Stimulated activated CD8-positive, alpha-beta memory T cell treated with anti-CD3 and anti-CD28 coated beads, Interleukin-7, amount 100 ng/mL, for 4 hours (primary cell): ENCODE measurements at places on chromosomes 7 and 10.

GRCh38 chr10:22320591-22321155, at the start of gene BMI1:
BMI1 (plus strand) TSS chr10:22321099; CDS start chr10:22326450, 5,351 bp downstream.
- DNase-seq, result peak; percentile 63

GRCh38 chr7:105015390-105015965, 1.5 kb downstream of the KMT2E start:
- DNase-seq, result no peak

DNA sequence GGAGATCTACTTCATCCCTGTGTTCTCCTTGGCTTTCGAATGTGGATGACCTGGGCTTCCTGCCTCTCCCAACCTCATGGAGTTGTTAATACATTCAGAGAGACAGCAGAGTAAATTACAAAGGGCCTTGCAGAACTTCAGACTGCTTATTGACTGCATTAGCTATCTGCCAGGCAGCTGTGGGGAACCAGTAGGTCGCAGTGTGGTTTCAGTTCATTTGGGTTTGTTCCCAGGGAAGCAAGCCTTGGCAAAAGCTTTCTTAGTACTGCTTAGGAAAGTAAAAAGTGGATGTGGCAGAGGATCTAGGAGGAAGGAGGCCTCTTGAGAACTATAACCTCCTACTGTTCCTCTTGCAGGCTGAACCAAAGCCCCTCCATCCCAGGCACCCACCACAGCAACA, 9.2 kb downstream of the NPFFR1 start:
- no peak for DNase-seq

DNA sequence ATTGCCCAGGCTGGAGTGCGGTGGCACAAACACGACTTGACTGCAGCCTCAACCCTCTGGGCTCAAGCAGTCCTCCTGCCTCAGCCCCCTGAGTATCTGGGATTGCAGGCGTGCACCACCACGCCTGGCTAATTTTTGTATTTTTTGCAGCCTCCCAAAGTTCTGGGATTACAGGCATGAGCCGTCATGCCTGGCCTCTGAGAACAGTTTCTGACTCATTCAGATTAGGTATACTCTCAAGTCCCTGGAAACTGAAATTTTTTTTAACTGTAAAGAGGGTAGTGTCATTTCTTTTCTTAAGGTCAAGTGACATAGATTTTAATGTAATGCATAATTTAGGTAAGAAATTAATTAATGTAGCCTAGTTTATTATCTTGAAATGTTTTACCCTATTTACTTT, 104.7 kb downstream of the SEPTIN7 start:
- no peak for DNase-seq

- DNase-seq, result no peak
These were observed 1.2 kb downstream of the GRK5 start for GRCh38 chr10:119208553-119208940.

GRCh38 chr7:10483671-10484070, 490.0 kb upstream of the PHF14 start:
- DNase-seq, result no peak

DNA sequence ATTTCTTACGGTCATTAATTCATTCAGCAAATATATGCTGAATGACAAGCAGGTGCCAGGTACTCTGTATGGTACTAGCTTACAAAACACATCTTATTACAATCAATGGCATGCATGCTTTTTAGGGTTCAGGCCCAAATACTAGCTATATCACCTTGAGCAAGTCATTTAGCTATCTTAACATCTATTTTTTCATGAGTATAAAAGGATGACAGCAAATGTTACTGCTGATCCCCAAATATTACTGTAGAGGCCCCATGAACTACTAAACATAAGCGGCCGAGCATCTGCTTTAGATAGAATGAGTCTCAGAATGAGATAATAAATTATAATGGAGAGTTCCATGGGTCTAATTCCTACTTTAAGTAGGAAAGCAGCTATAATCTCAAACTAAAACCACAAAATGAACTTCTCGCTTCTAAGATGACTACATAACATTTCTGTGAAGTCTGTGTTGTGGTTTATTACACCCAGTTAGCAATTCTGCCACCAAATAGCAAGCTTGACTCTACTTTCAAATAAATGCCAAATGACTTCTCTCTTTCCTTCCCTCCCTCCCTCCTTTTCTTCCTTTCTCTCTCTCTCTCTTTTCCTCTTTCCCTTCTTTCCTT, 113.7 kb upstream of the LRRN3 start:
- DNase-seq, result no peak

DNA sequence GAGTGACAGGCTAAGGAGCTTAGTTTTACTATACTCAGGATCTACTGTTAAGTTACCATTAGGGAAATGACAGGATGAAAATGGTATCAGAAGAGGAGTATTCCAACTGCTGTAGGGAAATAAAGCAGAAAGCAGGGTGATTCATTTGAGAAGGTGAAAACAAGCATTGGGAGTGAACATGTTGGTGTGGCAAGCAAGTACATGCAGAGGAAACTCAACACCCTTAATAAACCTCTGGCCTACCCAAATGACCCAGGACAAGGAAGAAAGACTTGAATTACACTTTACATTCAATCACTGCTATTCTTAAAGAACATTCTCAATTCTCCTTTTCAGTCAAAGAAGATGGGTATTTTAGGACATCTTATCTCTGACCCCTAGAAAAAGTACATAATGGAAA, 28.7 kb downstream of the ERLIN1 start:
- no peak for DNase-seq

DNA sequence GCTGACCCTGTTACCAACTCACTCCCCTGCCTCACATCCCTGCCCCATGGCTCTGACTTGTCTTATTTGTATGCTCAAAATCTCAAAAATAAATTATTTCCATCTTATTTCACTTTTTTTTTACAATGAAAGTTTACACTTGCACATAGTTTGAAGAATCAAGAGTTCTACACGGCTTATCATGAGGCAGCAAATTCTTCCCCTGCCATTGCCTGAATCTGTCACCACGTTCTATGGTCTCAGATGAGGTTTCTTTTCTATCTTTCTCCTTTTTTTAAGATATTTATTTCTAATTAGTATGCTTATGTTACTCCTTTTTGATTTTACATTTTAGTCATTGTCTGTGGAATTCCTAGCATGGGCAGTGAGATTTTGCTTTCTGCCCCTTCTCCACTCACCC, 28.4 kb downstream of the ARHGAP22 start:
- no peak for DNase-seq

GRCh38 chr10:95397747-95398146, 106.9 kb upstream of the PDLIM1 start:
- DNase-seq, result no peak

DNA sequence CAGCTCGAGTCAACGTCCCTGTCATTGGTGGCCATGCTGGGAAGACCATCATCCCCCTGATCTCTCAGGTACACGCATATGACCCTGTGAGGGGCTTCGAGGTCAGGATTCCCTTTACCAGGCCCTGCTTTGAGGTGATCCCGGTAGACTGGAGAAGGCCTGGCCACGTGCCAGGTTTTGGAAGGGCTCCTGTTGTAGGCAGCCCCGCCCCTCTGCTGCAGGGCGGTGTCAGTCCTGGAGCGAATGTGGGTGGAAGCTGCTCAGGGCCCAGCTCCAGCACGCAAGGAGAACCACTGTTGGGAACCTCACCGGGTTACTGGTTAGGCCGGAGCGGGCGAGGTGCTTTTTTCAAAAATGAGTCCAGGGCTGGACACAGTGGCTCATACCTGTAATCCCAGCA, 15.6 kb downstream of the MDH2 start:
- no peak for DNase-seq

- no peak for DNase-seq
These were observed 23.3 kb downstream of the PODXL start for GRCh38 chr7:131533151-131533559.

DNA sequence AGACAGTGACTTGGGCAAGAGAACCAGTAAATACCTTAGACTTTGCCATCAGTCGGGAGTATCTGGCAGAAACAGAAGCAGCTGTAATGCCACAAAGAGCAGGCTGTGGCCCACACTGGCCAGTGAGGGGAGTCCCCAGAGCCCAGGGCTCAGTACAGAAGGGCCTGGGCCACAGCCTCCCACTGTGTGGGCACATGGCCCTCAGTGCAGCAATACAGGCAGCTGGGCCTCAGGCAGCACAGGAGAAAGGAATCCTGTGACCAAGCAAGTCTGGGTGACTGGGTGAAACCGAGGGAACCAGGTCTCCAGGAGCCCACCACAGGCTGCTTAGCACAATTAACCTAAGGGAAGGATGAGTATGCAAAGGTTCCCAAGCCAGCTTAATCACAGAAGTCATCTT, 14.0 kb downstream of the WDR91 start:
- no peak for DNase-seq

- DNase-seq, result no peak
These were observed 25.4 kb downstream of the TLL2 start for GRCh38 chr10:96488161-96488935.

DNA sequence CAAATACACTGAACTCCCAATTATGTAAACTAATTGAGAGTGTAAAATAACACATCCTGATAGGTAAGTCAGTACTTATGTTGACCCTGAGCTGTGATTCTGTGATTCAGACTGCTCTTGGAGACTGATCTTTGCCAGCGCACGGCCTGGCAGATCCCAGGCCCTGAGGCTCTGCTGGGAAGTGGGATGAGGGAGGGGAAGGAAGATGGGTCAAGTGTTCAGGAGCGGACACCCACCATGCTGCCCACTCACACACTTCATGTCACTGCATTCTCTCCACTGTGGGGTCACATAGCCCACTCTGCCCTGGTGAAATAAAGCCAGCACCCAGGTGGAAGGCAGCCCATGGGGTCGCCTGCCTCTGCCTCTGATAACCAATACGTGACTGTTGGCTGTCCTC, 226.2 kb downstream of the TNS3 start:
- DNase-seq, result no peak

DNA sequence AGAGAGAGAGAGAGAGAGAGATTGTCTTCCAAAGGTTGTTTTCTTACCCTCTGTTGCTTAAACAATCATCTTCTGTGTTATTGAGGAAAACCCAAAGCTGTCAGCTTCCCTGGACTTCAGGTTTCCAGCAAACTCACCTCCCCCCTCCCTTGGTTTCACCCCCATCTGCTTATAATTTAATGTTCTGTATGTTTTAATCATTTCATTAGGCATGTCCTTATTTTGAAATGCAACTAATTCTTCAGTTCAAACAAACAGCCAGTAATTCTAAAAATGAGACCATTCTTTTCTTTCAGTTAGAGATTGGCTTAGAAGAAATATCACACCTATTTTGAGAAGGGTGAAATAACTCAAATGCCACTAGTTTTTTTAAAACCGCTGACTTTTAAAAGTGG, 102.9 kb downstream of the FAM204A start:
- no peak for DNase-seq

DNA sequence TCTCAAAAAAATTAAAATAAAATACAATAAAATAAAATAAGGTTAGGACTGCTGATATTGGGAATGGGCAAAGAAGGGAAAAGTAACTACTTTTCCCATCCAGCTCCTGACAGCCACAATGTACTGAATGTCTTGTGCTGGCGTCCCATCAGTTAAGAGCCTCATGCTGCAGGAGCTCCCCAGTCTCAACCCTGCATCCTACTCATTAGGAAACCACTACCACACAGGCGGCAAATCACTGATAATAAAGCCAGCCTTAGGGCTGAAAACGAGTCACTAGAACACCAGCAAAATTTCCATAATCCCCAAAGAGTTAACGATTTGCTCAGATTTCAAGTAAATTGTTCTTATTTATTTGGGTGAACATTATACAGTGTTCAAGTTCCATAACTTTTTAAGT, 4.3 kb downstream of the YWHAG start:
- DNase-seq, result no peak

DNA sequence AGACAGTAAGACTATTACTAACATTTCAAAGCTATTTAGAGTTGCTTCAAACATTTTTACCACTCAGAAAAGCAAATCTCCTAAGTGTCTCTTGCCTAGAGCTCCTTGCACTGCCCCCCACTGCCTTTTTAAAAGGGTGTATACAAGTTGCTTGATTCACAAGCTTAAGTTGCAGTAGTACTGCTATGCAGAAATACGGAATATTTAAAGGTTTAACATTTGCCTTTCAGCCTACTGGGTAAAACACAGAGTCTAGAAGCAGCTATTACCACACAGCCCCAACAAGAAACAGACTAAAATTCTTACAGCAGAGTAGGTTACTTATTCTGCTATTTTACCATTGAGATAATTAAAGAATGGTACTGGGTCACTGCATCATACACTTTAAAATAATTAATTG, 128.5 kb downstream of the CNOT4 start:
- DNase-seq, result no peak

GRCh38 chr7:86913709-86914108, 145.7 kb downstream of the ELAPOR2 start:
- no peak for DNase-seq

DNA sequence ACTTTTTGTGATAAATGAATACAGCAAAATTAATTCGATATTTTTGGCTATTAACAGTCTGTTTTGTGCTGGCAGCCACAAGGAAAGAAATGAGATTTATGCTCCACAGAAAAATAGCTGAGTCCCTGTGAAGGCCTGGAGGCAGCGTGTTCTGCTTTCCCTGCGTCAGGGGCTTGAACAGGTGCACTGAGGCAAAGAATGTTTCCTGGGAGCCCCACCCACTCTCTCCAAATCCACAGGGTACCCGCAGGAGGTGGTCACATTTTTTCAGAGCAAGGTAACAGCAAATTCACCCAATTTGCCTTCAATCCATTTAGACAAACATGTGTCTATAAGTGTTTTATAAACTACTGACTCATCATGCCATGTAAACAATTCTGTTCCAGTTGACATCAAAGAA, 308.1 kb downstream of the TCERG1L start:
- no peak for DNase-seq

DNA sequence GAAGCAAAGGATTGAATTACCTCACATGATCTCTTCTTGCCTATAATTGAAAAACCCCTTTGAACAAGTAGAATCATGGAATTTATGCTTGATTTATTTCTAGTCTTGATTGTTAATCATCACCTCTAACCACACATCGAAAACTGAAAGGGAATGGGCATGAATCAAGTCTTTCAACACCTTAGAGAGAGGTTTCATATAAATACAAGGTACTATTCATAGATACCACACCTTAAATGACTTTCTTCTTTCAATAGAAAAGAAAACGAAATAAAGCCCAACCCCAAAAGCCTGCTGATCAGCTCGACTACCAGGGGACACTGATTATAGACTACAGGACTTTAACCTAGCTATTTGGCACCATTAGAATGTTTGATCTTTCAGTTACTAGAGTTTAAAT, 128.6 kb upstream of the PTPRZ1 start:
- DNase-seq, result no peak

DNA sequence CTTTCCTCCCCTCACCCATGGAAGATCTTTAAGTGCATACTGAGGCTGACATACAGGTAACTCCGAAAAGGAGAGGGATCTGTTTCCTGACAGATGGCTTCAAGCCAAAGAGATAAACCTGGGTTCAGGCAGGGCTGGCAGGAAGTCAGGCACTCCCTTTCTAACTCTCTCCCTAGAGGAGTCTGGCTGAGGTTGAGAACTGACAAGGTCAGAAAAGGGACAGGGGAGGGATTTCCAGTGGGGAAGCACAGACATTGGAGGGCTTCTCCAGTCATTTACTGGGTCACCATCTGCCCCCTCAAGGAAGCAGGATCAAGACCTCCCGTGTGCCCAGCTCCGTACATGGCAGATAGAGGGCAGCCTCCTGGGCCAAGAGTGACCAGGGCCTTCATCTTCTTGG, 31.6 kb downstream of the TLX1 start:
- DNase-seq, result no peak

GRCh38 chr10:29202386-29202940, 86.4 kb upstream of the LYZL1 start:
- no peak for DNase-seq

GRCh38 chr10:130864961-130865818, 446.3 kb downstream of the TCERG1L start:
- no peak for DNase-seq
